Frontal cortex (tissue), 4 donors: ENCODE measurements at places on chromosomes 2 and 18. TPM values are rescaled to one million over a fixed set of nuclear protein-coding genes. Genes with fewer than 3 reads are reported as not detected.

The GKN2 gene
- not detected for total RNA-seq

The GREB1L gene
- 1.6 TPM for total RNA-seq

The CCDC150 gene
- total RNA-seq: 4.5 TPM

The IGFBP5 gene
- 26.1 TPM for total RNA-seq

The TRPM8 gene
- 0.41 TPM for total RNA-seq

The YPEL5 gene
- 133 TPM for total RNA-seq

The REG1B gene
- total RNA-seq: not detected

The ALLC gene
- total RNA-seq: under 0.01 TPM

The LYG1 gene
- total RNA-seq: 0.41 TPM

The AMER3 gene
- 44.0 TPM for total RNA-seq
